GM10248 (cell line): ENCODE measurements at places on chromosomes 6 and 20.

DNA sequence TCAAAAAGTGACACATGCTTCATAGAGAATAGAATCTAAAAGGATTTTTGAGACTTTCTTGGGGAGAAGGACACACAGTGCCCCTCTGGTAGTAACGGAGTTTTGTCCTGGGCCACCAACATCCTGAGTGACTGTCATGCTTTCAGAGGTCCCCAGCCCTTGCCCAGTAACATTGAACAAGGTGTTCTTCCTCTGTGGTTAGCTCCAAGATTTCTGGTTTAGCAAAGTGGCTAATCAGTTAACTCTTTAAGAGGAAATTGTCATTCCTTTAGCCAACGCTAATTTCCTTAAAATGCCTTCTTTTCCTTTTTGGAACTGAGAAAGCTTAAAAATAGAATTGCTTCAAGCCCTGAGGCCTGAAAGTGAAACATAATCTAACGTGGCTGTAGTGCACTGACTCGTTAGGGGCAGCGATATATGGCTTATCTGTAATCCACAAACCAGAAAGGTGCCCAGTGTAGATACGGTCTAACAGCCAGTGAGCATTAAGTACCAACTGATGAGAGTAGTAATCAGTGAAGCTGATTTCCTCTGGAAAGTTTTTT is 7.8 kb downstream of the E2F3 start:
- DNase-seq: peak; percentile 33

- no peak for DNase-seq
These were observed 18.2 kb downstream of the TCF15 start for GRCh38 chr20:591941-592340.

- DNase-seq: peak; percentile 17
These were observed 10.0 kb upstream of the POU3F2 start for GRCh38 chr6:98824162-98824901.

DNA sequence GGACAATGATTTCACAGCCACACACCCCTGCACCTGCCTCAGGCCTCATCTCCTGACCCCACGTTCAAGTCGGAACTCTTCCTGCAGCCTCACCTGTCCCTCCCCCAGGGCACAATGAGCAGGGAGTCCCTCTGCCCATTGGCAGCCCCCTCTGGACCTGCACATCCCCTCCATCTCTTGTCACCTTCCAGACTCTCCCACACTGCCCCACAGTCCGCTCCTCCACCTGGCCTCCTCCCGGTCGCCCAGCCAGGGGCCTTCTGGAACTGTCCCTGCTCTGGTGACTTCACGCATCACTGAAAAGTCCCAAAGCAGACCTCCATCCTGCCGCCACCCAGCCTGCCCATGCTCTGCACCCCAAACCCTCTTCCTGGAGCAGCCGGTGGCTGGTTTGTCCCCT is 4.7 kb downstream of the CTSZ start:
- DNase-seq: no peak
